ENCODE measurements at places on chromosomes 1 and 21. TPM values are rescaled to one million over a fixed set of nuclear protein-coding genes. Genes with fewer than 3 reads are reported as not detected.

DNA sequence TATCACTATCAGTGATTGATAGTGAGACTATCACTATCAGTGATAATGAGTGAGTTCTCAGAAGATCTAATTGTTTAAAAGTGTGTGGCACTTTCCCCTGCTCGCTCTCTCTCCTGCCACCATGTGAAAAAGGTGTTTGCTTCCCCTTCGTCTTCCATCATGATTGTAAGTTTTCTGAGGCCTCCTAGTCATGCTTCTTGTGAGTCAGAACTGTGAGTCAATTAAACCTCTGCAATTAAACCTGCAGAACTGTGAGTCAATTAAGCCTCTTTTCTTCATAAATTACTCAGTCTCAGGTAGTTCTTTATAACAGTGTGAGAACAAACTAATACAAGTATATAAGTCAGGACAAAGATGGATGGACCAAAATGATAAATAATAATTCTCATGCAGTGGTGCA lies 7.0 kb upstream of the IL23R start:
- DNase-seq: no peak

DNA sequence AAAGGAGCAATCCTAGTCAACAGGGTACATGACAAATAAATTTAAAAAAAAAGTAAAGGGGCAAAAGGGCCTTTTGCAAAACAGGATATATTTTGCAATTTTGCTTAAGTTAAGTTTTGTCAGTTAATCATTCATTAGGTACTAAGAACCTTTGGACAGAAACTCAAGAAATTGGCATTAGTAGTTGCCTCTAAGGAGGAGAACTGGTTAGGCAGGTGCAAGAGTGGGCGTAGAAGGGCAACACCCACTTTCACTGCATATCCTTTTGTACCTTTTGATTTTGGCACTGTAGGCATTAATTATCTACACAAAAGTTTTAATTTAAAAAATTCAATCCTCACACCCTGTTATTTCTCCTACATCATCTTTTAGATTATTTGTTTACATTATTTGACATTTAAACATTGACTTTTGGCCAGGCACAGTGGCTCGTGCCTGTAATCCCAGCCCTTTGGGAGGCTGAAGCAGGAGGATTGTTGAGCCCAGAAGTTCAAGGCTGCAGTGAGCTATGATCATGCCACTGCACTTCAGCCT lies 4.3 kb downstream of the DDAH1 start:
- DNase-seq: no peak

Gene PLCH2
- 1.7 TPM for total RNA-seq

- DNase-seq: no peak
Measured at GRCh38 chr1:81554534-81554933, 246.2 kb upstream of the ADGRL2 start.

GRCh38 chr1:101002551-101002950 lies 23.0 kb downstream of the DPH5 start:
- no peak for DNase-seq

GRCh38 chr1:60281360-60281932 lies 207.9 kb upstream of the C1orf87 start:
- DNase-seq: peak; percentile 52

GRCh38 chr1:156167536-156167935 lies 14.2 kb downstream of the SEMA4A start:
- DNase-seq: no peak

Gene NBPF20
- total RNA-seq: 4.9 TPM

DNA sequence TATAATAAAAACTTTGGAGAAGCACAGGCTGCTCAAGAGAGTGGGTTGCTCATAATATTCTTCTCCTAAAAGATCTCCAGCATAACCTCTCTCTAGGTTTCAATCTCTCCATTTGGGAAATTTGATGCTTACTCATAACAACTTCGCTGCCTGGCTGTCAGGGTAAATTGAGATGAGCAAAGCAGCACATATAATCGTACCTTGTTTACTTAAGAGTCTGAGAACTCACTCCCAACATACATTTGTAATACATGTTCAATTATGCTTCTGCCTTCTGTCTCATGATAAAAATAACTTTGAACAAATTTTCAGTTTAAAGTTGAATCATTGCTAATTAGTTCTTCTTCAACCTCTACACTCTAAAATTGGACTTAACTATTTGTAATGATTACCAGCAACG lies 68.9 kb downstream of the DUSP10 start:
- no peak for DNase-seq

Gene MX2
- total RNA-seq: 3.9 TPM

DNA sequence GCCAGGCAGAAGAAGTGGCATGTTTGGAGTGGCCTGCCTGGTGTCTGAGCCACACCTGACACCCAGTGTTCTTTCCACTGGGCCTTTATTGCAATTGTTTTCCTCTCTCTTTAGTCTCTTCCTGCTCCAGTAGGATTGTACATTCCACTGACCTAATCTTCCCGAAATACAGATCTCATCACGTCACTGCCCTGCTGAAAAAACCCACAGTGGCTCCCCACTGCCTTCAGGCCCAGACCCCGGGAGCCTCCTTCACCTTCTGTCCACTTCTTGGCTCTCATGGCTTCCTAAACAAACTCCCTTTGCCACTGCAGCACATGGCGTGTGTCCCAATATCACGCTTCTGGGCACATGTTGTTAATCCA lies 25.3 kb upstream of the ATP5PO start:
- DNase-seq: no peak

Gene ST6GALNAC5
- 18.6 TPM for total RNA-seq

- no peak for DNase-seq
Measured at GRCh38 chr1:7407980-7408770, 362.9 kb upstream of the VAMP3 start.

DNA sequence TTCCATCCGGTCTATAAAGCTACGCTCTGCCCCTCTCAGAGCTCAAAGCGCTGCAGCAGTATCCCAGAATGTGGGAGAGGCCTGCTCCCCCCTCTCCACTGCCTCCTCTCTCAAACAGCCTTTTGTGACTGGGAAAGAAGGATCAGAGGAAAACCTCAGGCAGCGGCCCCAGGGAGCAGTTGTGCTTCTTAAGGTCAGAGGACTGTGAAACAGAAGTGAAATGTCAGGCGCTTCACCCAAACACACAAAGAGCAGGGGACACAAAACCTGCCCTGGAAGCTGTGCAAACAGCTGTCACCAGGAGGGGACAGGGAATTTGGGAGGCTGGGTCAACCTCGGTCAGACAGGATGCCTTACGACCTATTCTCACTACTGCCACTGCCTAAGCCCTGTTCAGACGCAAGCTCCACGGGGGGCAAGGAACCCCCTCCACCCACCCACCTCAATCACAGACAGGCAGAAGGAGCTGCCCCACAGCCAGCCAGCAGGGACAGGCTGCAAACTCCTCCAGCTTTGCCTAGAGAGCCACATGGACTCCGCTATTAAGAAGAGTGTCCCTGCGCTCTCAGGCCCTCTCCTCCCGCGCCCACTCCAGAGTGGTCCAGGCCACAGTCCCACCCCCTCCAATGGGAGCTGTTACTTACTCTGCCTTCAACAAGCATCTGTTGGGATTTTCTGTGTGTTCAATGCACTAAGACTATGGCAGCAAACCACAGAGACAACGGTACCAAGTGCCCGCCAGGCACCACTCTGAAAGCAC lies 14.6 kb downstream of the SSBP3 start:
- DNase-seq: no peak

Gene LIN28A
- not detected for total RNA-seq

Gene CFHR5
- total RNA-seq: not detected

Gene CELA2A
- not detected for total RNA-seq

- DNase-seq: no peak
Measured at GRCh38 chr1:66243548-66244130, 290.3 kb upstream of the SGIP1 start.

Gene CELA3A
- not detected for total RNA-seq

DNA sequence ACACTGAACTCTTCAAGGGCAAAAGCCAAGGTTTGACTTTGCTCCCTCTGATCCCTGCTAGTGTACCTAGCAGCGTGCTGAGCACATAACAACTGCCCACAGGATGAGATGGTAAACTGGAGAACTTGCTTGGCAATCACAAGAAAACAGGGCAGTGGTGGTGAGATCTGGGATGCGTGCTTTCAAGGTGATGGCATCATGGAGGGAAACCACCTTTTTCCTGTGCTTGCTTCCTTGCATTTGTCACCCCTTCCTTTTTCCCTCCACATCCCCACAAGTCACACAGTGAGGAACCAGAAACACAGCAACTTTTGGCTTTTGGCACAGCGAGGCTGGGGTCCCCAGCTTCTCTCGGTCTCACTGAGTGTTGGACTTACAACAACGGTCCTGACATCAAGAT lies 31.4 kb upstream of the BECN2 start:
- no peak for DNase-seq

Gene C1QTNF12
- total RNA-seq: 10.2 TPM

- no peak for DNase-seq
Measured at GRCh38 chr1:175250027-175250426, 57.5 kb upstream of the KIAA0040 start.

DNA sequence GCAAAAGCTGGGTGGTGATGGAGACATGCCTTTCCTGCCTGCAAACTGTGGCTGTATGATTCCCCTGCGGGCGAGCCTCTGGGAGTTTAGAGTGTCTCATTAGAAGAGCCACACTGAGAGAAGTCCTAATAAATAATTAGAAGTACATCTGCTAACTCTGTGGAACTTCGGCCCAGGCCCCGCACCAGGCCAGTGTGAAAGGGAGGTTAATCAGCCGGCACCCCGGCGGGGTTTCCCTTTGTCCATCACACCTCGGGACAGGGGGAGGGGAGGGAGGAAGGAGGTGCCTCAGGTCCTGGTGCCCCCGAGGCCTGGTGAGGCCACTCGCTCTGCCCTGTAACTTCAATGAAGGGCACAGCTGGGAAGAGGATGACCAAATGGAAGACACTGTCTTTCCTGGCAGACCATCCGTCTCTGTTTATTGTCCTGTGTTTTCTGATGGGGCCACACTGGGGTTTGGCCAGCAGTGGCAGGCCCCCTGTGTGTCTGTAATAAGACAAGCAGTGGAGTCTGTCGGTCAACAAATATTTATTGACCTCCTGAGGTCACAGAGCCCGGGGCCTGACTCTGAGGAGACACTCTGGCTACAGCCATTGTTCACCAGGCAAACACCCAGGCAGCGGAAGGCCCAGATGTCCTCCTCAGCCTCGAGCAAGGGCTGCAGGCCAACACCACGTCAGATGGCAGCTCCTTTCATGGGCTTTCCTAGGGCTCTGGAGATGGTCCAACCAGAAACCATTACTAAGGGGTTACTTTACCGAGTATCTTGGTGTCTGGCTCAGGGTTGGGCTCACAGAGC lies 267.5 kb upstream of the RAB4A start:
- DNase-seq: no peak

DNA sequence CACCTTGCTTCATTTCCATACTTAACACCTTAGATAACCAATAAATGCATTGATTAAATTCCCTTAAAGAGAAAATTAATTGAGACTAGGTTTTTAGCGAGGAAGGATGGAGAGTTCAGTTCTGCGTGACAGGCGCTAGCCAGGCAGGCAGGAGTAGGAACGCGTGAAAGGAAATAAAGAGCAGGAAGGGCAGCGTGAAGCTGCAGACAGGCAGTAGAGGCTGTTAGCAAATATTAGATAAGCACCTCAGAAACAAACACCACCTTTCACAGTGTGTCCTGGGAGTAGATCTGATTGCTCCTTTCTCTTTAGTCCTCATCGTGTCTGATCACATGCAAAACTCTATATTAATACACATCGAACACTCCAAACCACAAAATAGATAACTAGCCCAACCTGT lies 282.7 kb upstream of the ADGRL2 start:
- no peak for DNase-seq

Gene KRTAP12-2
- not detected for total RNA-seq

DNA sequence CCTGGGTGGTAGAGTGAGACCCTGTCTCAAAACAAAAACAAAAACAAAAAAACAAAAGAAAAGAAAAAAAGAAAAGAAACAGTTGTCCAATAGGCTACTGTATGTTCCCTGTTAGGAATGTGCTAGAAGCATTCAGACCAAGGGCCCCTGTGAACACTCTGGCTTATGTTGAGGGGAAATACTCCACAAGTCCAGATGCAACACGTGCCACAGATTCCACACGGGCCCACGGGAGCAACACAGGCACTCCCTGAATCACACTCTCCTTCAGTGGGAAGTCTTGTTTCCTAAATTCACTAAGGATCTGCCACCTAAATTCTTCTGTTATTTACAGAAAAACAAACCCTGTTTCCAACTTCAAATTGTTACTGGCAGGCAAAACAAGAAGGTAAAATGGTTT lies 291.1 kb downstream of the PCP4 start:
- DNase-seq: no peak

GRCh38 chr1:23558872-23559135 lies 497 bp downstream of the ID3 start:
- DNase-seq: no peak

DNA sequence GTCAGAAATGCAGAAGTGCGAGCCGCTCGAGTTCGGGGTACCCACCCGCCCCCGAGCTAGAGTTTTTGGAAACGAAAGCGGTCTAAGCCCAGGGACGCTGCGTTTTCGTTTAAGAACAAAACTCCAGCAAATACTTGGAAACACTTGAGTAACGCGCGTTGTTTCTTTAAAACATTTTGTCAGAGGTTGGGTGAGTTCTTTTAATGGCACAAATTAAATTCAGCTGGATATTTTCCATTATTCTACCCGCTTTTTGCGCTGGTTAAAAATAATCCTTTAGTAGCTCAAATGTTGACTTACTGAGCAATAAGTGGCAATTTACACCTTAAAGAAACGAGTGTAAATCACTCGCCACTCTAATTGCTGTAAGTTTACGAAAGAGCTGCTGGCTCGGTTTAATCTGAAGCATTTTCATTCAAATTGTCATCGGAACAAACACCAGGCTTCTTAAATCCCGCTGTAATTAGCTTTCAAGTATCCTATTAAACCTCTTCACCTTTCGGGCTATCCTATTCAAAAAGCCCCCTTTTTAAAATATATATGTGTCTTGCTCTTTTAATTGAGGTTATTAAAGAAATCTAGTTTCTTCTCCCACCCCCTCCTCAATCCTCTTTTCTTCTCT lies 1.5 kb downstream of the LHX8 start:
- DNase-seq: no peak

DNA sequence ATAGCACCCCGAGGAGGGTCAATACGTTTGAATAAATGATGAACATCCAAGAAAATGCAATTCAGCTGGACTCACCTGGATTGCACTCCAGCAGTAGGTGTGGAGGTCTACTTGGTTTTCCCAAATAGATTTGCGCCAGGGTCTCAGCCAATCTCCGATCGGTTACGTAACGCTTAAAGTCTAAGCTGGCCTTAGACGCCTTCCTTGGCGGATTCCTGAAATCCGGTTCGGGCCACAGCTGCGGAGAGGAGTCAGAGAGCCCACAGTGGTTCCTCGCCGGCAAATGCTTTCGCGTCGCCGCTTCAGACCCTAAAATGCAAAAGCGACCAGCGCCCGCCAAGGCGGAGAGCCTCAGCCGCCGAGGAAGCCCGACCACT lies 322 bp downstream of the TFB2M start:
- no peak for DNase-seq

Gene B3GALT2
- total RNA-seq: 5.8 TPM

- DNase-seq: no peak
Measured at GRCh38 chr1:29429656-29430055, 193.3 kb downstream of the PTPRU start.

Gene VSIG8
- total RNA-seq: not detected

Measured in mesothelial cell of epicardium (in vitro differentiated cells).